Effector CD4-positive, alpha-beta T cell (primary cell): ENCODE measurements at places on chromosomes 5 and 9.

GRCh38 chr5:122099060-122099790, 21.2 kb upstream of the LOX start:
- DNase-seq, result no peak

GRCh38 chr9:17057729-17058128, 77.1 kb upstream of the CNTLN start:
- DNase-seq, result no peak

DNA sequence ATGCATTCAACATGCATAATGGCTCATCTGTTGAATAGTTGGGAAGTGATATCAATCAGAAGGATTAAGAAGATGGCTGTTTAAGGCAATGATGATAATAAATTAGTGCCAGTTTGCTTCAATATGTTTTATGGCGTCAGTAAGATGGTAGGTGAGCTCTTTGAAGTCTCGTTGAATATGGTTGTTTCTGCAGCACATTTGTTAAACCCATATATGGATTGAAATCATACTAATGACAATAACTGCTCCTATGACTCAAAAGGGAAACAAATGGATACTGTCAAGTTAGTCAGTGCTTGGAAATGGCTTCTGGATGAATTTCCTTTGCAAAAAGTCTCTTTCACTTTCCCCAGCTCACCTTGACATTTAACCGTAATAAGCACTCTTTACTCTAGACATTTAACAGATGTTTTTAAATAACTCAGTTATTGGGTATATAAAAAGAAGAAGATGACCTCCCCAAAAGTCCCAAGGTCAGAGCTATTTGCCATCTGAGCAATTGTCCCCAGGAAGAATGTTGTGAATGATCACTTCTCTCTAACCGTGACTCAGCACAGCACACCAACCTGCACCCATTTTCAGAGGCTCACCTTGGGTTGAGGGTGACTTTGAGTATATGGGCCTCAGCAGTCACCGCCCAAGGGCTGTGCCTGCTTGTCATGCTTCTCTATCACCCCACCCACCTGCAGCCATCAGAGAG, 133.4 kb downstream of the GRIA1 start:
- no peak for DNase-seq

DNA sequence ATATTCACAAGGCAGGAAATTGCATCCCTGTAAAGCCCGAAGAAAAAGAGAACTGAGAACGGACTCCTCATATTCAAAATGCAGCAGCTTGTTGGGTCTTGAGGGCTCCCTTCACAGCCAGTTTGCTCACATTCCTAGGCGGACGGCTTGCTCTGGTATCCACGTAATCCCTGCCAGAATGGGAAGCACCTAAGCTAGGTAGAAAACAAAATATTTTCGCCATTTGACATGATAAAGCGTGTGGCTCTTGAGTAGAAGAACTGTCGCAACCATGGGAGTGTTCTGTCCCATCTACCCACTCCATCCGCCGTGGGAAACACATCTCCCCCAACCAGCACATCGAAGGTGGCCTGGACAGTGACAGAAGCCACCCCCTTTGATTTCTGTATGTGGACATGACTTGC, 183.1 kb downstream of the GAS1 start:
- DNase-seq, result no peak

DNA sequence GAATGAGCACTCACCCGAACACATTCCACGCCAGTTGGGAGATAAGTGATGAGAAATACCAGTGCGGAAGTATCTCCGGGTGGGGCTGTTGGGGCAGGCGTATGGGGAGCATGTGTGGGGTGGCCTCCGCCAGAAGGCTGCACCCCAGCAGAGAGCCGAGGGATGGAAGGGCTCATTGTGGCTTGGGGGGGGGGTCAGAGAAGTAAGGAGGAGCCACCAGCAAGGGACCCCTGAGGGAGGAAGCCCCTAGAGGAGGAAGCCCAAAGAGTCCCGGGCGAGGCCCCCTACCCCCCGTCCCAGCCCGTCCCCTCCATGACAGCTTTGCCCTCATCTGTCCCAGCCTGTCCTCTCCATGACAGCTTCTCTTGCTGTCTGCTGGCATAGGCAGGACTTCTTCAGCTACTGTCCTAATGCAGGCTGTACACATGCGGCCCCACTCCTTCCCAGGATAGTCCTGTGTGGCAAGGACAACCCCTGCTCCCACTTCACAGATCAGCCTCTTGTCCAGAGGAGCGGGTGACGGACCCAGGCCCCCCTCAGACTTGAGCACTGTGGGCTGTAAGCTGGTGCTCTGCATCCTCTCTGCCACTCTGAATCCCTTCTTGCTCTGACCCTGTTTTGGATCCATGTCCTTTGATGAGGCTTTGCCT, 239.6 kb downstream of the CACNA1B start:
- DNase-seq, result no peak

DNA sequence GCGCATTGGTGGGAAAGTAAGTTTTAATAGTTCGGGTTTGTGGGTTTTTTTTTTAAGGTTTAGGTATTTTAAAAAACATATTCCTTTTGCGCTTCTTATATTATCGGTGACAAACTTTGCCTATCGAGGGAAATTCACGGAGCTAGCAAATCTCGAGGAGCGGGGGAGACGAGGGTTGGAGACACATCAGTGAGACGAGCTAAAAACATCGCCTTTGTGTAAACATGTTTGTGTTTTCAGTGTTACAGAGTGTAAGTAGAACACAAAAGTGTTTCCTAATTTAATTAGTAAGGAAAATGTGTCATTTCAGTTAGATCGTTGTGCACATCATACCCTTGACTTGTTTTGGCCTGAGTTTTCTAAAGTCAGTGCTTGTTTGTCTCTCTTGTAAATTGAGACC, 945 bp downstream of the BTF3 start:
- no peak for DNase-seq

DNA sequence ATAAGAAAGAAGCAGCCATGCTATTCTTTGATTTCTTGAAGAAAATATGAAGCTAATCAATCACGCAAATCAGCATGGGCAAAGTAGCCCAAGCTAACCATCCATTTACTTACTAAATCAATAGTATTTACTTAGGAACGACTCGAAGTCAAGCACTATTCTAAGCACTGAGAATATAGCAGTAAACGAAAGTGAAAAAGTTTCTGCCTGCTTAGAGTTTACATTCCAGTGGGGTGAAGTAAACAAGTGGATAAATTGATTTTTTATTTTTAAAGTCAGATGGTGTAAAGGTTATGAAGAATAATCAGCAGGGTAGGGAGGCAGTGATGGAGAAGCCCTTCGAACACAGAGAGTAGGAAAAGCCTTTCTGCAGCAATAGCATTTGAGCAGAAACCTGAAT, 5.5 kb downstream of the TSTD2 start:
- no peak for DNase-seq

- DNase-seq, result no peak
These were observed 21.9 kb upstream of the FOCAD start for GRCh38 chr9:20662156-20662555.

DNA sequence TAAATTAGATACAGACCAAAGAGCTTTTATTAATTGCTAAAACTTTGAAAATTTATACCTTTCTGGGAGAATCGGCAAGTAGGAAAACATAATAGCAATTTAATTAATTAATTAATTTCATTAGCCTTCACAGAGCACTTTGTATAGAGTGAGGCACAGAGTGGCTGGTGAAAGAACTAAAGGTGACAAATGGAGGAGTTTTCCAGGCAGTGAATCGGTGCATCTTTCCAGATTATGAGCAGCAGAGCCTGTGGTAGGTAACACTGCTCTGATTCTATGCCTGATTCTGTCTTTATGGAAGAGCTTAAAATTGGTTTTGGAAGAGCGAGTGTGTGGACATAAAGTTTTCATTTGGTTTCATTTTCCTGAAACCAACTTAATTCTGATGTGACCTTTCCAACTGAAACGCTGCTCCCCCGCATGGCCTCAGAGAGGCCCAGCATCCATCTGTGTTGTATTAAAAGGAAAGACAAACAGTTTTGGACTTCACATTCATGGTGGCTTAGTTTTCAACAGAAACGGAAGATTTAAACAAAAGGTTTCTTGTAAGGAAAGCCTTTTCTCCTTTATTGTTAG, 188.9 kb upstream of the RPS23 start:
- DNase-seq, result no peak

DNA sequence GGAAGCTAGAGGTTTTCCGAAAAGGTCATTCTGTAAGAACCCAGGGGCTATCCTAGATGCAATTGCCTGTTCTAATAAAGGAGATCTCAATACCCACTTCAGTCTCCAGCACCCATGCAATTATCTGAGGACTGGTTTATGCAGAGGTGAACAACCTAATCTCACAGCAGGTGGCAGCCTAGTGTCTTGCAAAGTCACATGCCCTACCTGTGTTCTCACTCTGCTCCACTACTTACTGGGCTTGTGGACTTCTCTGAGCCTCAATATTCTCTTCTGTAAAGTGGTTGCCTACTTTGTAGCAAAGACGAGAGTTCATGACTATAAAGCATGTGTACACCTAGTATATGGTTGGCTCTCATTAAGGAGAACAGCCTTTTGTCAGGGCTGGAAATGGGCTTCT, 21.0 kb upstream of the ALDH1B1 start:
- no peak for DNase-seq

DNA sequence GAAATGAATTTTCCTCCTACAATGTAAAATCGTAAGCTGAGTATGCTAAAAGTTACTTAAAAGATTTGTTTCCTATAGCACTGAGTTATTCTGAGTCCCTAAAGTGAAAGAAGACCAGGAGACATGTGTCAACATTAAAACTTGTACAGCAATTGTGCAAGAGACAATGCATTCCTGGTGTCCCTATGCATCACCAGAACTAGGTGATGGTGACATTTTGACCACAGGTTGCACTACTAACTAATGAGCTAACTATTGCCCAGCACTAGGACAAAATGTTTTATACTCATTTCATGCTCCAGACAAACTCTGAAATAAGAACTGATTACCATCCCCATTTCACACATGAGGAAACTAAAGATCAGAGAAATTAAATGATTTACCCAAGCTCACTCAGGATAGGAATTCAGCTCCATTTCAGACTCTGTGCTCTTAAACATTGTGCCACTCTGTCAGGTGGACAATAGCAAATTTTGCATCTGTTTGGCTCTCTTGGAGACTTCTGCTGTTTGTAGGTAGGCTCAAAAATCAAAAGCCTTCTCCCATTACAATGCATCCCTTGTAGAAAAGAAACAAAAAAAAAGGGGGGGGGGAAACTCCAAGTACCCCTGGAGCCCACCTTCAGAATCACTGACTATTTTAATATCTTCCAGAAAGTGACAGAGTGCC, 269.2 kb downstream of the ACTL7B start:
- no peak for DNase-seq

DNA sequence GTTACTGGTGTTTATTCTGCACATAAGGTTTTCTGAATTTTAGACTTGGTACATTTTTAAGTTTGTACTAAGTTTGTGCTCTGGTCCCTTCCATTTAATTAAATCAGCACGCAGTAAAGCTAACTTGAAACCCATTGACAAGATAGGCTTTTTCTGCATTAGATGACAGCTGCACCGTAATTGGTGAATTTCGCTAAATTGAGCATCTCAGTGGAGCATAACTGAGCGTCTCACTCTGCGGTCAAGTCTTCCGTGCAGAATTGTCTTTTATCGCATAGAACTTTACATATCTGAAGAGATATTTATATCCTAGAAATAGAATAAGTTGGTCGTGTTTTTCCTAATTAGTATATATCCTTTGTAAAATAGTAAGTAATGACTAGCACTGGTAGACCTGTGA, 4.1 kb downstream of the SUB1 start:
- DNase-seq, result no peak

DNA sequence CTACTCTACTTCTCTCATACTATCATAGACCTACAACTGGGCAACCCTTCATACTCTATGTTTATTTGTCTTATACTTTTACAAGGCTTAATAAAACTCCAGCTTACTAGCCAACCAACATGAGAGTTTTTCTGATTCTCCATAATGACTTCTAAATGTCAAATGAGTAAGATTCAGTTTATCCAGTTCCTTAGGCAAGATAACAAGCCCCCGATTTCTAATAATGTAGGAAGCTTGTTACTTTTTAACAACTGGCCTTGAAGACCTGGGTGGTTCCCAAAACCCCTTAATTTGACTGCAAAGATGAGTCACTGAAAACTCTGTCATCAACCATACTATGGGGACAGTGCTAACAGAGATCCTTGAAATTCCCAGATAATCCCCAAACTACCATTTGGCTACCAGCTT, 294.6 kb upstream of the ACTBL2 start:
- DNase-seq, result no peak

GRCh38 chr9:14520341-14520740, 172.9 kb downstream of the ZDHHC21 start:
- no peak for DNase-seq

- DNase-seq, result no peak
These were observed 76.3 kb downstream of the EFNA5 start for GRCh38 chr5:107594253-107595045.

DNA sequence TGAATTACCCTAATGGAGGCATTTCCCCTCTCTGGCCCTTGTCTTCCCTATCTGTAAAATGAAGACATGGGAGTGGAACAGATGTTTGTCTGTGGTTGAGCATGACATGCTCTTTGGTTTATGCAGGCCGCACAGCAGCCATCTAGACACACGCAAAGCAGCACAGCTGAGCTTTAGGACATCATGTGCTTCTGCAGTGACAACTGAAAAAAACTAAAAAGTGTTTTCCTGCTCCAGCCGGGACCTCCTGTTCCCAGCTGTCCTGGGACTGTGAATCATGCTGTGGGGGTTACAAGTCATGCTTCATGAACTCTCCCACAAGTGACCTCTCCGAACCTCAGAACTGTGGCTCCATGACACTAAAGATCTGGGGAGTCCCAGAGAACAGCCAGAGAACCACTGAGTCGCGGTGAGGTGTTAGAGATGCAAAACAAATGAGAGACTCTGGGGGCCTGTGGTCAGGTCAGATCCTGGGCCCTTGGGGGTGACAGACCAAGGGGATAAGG, 1.7 kb downstream of the SMIM3 start:
- no peak for DNase-seq
